ENCODE measurements at places on chromosomes 16 and 17.
A peak's percentile ranks its signal among the peaks of the same experiment; 100 is the strongest.

DNA sequence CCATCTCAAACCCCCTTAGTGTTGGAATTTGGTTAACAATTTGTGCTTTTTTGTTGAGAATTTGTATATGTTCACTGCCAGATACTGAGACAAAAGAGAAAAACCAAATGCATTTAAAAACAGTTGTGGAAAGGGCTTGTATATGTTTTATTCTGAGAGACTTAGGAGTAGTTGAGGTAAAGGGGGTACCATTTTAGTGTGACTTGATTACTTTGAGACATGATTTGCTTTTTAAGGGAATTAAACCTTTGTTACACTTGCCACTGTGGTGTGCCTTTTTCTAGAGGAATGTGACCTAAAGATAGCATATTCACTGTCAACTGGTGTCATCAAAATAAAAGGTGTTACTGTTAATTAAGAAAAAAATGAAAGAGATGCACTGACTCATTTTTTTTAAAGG lies 4.5 kb downstream of the IGF2BP1 start:
- no peak for DNase-seq

GRCh38 chr16:84357191-84357651 lies 11.1 kb upstream of the ATP2C2 start:
- DNase-seq: peak; percentile 58

- DNase-seq: peak; percentile 54
Measured at GRCh38 chr17:63998050-63998720, at the start of gene PRR29. TSS of gene PRR29 (plus strand) at chr17:63998351. CDS start at chr17:63998365, 14 bp downstream.

GRCh38 chr16:21302898-21303528 lies 24.9 kb upstream of the CRYM start:
- DNase-seq: peak; percentile 76
